ENCODE measurements at places on chromosomes 1 and 21. TPM values are rescaled to one million over a fixed set of nuclear protein-coding genes. Genes with fewer than 3 reads are reported as not detected.

GRCh38 chr1:195394567-195394966 lies 1213.7 kb downstream of the KCNT2 start:
- no peak for DNase-seq
- no peaks in the 10 kb centered on the region for H3K27me3 ChIP-seq
- no peak overlapping the region for H3K4me3 ChIP-seq
- no peaks in the 10 kb centered on the region for H3K36me3 ChIP-seq
- H3K4me1 ChIP-seq: no peaks in the 10 kb centered on the region

TTC34 gene
- 0.44 TPM for total RNA-seq

DNA sequence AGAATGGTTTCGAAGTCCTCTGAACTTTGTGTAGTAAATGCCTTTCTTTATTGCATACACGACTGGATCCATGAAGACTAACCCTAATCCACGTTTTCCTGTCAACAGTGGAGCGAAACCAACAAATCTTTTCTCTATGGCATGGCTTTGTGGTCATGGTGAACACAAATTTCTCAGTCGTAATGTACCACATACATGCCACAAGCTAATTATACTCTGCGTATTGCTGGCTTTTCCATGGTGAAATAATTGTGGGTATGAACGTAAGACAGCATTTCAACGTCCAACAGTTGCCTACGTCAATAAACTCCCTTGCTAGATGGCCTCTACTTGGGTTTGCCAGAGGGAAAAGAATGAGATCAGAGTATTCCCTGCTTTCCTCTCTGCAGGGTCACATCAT lies 27.5 kb downstream of the INTS7 start:
- H3K4me1 ChIP-seq: no peaks in the 10 kb centered on the region
- no peak overlapping the region for H3K27ac ChIP-seq
- no peaks in the 10 kb centered on the region for H3K36me3 ChIP-seq
- H3K27me3 ChIP-seq: no peaks in the 10 kb centered on the region
- no peak for DNase-seq

- no peak overlapping the region for H3K27ac ChIP-seq
- no peaks in the 10 kb centered on the region for H3K27me3 ChIP-seq
- H3K36me3 ChIP-seq: no peaks in the 10 kb centered on the region
- DNase-seq: no peak
- peaks cover 8% of the 10 kb centered on the region for H3K4me1 ChIP-seq
These were observed 392.9 kb upstream of the RUNX1 start for GRCh38 chr21:35441868-35442582.

OLFML2B gene
- total RNA-seq: 2.2 TPM

GRCh38 chr21:46634966-46635323 lies 529 bp upstream of the PRMT2 start:
- peak overlapping the region; percentile 21 for H3K4me3 ChIP-seq
- DNase-seq: peak; percentile 89
- H3K4me1 ChIP-seq: peaks cover 30% of the 10 kb centered on the region
- no peaks in the 10 kb centered on the region for H3K36me3 ChIP-seq
- peak overlapping the region; percentile 98 for H3K27ac ChIP-seq

GRCh38 chr1:147218606-147219005 lies 6.5 kb downstream of the FMO5 start:
- H3K4me3 ChIP-seq: no peak overlapping the region
- no peaks in the 10 kb centered on the region for H3K27me3 ChIP-seq
- no peak overlapping the region for H3K27ac ChIP-seq
- DNase-seq: no peak

DNA sequence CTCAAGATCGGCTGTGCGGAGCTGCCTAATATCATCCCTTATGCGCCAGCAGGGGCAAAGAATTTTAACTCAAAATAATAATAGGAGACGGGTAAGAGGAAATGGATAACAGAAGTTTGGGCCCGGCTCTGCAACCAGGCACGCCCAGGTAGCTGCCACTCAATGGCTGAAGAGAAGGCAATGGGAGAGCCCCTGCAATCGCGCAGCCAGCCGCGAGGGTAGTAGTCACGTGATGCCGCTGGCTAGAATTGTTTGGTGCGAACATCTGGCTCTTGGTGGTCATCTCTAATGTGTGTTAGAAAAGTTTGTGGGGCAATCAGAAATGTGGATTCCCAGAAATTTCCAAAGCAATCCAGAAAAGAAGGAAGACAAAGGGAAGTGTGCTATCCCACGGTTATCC lies 12.3 kb downstream of the BARHL2 start:
- no peak overlapping the region for H3K27ac ChIP-seq
- no peak for DNase-seq
- H3K4me3 ChIP-seq: no peak overlapping the region

DNA sequence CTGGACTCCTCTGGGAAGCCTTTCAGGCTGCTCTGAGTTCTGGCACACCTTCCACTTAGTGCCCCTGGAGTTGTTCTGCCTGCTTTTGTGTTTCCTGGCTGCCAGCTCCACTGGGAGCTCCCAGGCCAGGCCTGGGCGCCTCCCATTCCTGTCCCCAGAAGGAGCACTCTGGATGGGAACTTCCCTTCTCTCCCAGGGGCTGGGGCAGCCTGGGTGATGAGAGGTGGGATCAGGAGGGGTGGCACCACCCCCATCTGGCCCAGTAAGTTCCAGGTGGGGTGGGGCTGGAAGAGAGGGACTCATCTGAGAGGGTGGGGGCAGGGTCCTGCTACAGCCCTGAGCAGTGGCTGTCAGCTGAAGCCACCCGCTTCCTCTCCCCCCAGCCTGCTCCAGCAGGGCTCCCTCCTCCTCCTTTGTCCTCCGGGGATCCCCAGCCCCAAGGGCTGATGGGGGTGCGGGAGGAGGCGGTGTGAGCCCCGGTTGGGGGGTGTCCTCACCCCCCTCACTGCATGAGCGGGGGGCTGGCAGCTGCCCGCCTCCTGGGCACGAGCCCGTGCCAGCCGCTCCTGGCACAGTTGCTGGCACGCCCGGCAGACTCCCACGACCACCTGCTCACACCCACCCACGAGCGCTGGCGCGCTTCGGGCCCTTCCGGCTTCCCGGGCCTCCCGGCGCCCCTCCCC lies 4.7 kb downstream of the FOXO6 start:
- peak overlapping the region; percentile 58 for H3K27ac ChIP-seq
- peaks cover 31% of the 10 kb centered on the region for H3K4me1 ChIP-seq
- no peaks in the 10 kb centered on the region for H3K36me3 ChIP-seq
- H3K27me3 ChIP-seq: peaks cover 18% of the 10 kb centered on the region
- no peak for DNase-seq

DNA sequence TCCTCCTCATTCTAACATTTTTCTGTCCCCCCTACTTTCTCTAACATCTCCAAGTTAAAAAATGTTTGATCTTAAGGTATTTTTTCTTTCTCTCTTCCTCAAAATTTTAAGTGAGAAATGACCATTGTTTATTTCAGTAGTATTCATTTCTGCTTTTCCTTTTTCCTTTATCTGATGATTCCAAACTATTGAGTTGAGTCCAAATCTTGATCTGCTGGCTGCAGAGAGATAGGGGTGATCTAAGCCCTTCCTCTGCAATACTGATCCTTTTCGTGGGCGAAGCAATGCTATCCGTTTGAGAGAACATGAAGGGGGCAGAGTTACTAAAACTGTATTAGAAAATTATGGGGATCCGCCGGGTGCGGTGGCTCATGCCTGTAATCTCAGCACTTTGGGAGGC lies 516 bp upstream of the NMNAT2 start:
- H3K36me3 ChIP-seq: no peaks in the 10 kb centered on the region
- H3K27ac ChIP-seq: no peak overlapping the region
- peaks cover 14% of the 10 kb centered on the region for H3K4me1 ChIP-seq
- peaks cover 49% of the 10 kb centered on the region for H3K27me3 ChIP-seq
- no peak for DNase-seq

EXOC8 gene
- 23.4 TPM for total RNA-seq

GRCh38 chr1:180282401-180283044 lies 52.5 kb downstream of the LHX4 start:
- H3K4me1 ChIP-seq: peaks cover 10% of the 10 kb centered on the region
- DNase-seq: no peak
- no peaks in the 10 kb centered on the region for H3K36me3 ChIP-seq
- no peak overlapping the region for H3K4me3 ChIP-seq
- H3K27ac ChIP-seq: no peak overlapping the region

DNA sequence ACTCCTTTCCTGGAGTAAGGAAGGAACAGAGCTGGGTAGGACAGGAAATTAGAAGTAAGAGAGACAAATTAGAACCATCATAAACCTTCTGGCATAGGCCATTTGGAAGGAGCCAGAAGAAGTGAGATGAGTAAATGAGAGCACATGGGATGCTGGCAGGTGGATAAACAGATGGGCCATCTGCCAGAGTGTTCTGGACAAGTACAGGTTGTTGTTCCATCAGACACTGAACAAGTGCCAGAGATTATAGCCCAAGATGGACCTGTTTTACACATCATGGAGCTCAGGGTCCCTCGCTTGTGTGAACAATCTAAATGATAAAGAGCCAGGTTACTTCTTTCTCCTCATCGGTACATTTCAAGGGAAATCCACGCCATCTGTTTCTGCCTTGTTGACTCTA lies 200.3 kb downstream of the HHIPL2 start:
- no peaks in the 10 kb centered on the region for H3K36me3 ChIP-seq
- no peaks in the 10 kb centered on the region for H3K27me3 ChIP-seq
- no peak for DNase-seq
- H3K4me3 ChIP-seq: no peak overlapping the region

GRCh38 chr1:39154553-39155421 lies 49.7 kb upstream of the MACF1 start:
- H3K27ac ChIP-seq: peak overlapping the region; percentile 25
- no peaks in the 10 kb centered on the region for H3K27me3 ChIP-seq
- peaks cover 22% of the 10 kb centered on the region for H3K4me1 ChIP-seq
- H3K4me3 ChIP-seq: no peak overlapping the region

C1QB gene
- 7.9 TPM for total RNA-seq

DNA sequence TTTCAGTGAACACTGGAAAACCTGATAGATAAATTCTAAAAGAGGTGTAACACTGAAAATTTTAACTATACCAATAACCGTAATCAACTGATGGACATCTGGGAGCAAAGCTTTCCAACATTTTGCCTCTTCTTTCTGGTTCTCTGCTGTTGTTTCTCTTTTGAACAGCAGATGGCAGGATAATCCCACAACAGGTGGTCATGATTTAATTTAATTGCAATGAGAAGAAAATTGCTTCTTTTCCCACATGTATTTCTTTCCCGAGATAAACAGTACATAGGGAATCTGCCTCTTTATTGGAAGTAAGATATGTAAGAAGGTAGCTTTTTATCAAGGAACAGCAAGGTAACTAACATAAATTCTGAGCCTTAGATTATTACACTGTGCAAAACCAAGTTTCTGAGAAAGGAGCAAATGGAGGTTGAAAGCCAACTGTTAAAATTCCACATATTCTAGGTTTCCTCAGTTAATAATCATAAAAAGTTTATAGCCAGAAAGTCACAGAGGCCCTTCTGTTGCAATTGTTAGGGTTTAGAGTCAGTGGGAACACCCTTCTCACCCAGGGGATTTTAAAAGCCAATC lies 72.9 kb downstream of the RPS6KA1 start:
- no peaks in the 10 kb centered on the region for H3K36me3 ChIP-seq
- no peak overlapping the region for H3K4me3 ChIP-seq
- no peak overlapping the region for H3K27ac ChIP-seq
- peak; percentile 68 for DNase-seq

DNA sequence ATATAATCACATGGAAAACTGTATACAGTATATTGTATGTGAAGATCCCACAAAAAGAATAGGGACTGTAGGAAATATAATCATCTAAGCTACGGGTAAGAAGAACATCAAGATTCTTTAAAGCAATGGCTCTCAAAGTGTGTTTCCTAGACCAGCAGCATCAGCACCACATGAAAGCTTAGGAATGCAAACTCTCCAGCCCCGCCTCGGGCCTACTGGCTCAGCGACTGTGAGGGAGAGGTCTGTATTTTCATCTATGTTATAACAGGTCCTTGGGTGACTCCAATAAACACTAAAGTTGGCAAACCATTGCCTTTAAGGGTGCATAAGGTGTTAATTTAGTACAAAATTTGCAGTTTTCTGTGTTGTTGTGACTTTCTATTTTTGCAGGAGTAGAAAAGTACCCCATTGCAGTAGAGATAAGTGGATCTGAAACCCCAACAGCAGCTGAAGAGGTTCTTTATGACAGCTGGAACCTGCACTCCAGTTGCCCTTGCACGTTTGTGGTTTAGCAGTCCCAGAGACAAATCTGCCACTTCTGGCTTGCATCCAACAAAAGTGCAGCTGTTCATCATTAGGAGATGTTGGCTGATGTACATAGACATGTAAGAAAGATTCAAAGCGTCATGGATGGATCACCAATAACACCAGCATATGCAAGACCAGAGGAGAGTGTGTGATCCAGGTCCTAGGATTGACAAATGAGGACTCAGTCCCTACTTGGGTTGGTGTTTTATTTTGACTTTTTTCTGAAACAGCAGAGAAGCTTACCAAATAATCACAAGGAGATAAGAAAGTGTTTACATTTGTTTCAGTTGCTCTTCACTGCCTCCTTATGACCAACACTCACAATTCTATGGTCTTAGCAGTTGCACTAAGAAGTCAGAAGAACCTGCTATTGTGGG lies 15.9 kb upstream of the IFNAR1 start:
- no peak overlapping the region for H3K27ac ChIP-seq
- no peak overlapping the region for H3K4me3 ChIP-seq
- no peaks in the 10 kb centered on the region for H3K27me3 ChIP-seq

DNA sequence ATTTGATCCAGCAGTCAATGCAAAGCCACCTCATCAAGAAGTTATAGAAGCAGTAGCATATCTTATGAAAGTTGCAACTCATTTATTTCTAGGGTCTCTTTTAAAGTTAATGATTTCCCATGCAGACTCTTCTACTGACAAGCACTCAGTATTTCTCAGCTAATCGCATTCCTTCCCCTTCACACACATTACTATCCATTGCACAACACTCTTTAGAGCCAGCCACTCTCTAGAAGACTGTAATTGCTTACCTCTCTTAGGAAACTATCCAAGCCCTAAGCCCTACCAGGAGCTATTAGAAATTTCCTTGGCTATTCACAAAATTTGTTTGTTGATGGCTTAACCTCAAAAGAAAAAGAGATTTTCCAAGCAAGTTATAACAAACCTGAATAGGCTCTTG lies 106.0 kb downstream of the ADAMTS1 start:
- peak; percentile 35 for DNase-seq
- no peak overlapping the region for H3K4me3 ChIP-seq
- no peaks in the 10 kb centered on the region for H3K27me3 ChIP-seq
- peak overlapping the region; percentile 7 for H3K27ac ChIP-seq
- no peaks in the 10 kb centered on the region for H3K4me1 ChIP-seq

- H3K27me3 ChIP-seq: no peaks in the 10 kb centered on the region
- H3K27ac ChIP-seq: no peak overlapping the region
These were observed 26.6 kb downstream of the BEND5 start for GRCh38 chr1:48750109-48750508.

OR2L3 gene
- total RNA-seq: not detected

CHIA gene
- total RNA-seq: 0.28 TPM

DNA sequence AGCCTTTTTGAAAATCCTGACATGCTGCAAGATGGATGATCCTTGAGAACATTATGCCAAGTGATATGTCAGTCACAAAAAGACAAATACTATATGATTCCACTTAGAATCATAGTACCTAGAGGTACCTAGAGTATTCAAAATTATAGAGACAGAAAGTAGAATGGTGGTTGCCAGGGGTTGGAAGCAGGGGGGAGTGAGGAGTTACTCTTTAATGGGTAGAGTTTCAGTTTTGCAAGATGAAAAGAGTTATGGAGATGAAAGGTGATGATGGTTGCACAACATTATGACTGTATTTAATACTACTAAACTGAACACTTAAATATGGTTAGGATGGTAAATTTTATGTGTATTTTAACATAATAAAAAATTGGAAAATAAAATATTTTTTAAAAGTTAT lies 37.9 kb upstream of the PODN start:
- no peak overlapping the region for H3K4me3 ChIP-seq
- no peaks in the 10 kb centered on the region for H3K4me1 ChIP-seq

NCF2 gene
- total RNA-seq: 13.7 TPM
